Stimulated activated CD4-positive, alpha-beta T cell treated with anti-CD3 and anti-CD28 coated beads, Interleukin-1b, Interleukin-23, amount 100 ng/mL, for 1 hour (primary cell): ENCODE measurements at places on chromosomes 12 and 14.

- no peak for DNase-seq
Observed at GRCh38 chr14:101824339-101824727, 62.8 kb downstream of the PPP2R5C start.

DNA sequence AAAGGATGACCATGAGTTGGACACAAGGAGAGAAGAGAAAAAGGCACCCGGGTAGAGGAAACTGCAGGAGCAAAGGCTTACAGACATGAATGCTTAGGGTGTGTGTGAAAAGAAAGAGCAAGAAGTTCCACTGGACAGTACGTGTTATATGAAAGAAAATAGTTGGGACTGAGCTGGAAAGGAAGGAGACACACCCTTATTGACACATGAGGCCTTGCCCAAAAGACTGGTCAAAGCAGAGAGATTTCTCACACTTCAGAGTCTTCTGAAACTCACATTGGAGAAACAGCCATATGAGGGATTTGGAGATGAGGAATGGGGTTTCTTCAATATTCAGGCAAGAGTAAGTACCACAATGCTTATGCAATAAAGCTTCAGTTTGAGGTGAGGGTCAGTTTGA, 56.0 kb downstream of the TTC9 start:
- no peak for DNase-seq

DNA sequence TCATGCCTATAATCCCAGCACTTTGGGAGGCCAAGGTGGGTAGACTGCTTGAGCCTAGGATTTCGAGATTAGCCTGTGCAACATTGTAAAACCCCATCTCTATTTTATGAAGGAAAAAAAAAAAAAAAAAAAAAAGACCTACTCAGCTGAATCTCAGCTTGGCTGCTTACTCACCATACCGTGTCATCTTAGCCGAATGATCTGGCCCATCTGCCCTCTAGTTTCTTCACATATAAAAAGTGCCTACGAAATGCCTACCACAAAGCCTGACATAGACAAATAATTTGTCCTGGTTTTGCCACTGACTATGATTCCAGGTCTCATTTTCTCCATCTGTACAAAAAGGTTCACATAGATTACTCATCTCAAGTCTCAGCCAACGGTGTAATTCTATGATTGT, 10.1 kb downstream of the DIABLO start:
- no peak for DNase-seq

GRCh38 chr14:100446572-100446971, 123.4 kb downstream of the SLC25A47 start:
- DNase-seq: no peak

DNA sequence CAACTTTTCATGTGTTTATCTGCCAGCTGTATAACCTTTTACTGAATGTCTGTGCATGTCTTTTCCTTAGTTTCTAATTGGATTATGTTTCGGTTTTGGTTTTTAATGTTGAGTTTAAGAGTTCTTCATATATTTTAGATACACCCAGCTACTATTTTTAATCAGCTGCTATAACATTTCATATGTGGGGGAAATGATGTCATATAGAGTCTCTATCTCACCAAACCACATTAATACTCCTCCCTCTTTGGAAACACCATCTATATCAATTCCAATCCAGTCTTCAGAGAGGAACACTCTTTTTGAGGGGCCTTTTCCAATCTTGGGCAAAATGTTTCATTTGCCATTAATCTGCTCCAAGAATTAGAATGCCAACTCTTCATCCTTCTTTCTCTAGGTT, 28.5 kb upstream of the GCH1 start:
- no peak for DNase-seq

- no peak for DNase-seq
Observed at GRCh38 chr12:8612629-8613028, at the start of gene AICDA. Gene AICDA, minus strand, starts transcription at chr12:8612859. Its CDS starts 92 bp downstream, at chr12:8612767.

DNA sequence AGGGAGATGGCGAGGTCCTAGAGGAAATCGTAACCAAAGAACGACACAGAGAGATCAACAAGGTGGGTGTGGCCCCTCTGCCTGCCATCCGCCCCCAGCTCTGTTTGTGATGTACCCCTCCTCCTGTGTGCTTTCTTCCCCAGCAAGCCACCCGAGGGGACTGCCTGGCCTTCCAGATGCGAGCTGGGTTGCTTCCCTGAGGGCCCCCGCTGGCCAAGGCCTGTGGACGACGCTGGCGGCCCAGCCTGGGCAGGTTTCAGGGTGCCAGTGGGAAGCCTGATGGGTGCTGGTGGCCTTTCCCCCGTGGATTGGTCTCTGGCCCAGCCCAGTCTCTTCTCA, 2.0 kb downstream of the ARL6IP4 start:
- DNase-seq: no peak

DNA sequence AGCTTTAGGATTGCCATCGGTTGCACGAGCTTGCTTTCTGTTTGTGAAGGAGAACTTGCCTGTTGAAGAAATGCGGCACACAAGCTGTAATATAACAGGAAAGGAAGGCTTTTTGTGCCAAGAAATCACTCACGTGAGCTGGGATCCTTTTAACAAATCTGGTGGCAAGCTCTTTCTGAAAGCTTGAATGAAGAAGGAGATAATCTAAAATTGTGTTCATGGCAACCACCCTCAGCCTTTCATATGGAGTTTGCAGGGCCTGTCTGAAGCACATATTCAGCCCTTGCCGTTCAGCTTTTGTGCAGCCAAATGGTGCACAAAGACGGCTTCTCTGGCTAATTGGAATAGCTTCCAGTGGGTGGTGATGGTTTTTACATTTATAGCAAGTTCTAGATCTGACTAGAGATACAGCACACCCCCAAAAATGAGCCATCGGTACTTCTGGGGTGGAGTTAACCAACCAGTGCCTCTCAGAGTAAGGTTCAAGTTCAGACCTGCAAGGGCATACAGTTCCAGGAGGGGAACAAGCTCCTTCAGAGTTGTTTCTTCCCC, 107.4 kb downstream of the AEBP2 start:
- no peak for DNase-seq

GRCh38 chr12:17478908-17479673, 610.9 kb downstream of the RERGL start:
- DNase-seq: no peak

GRCh38 chr14:54098536-54098935, 141.9 kb upstream of the BMP4 start:
- DNase-seq: no peak

- no peak for DNase-seq
Observed at GRCh38 chr14:68780358-68781160, 12.3 kb downstream of the ZFP36L1 start.

GRCh38 chr14:81161088-81161487, 59.7 kb downstream of the GTF2A1 start:
- no peak for DNase-seq

- DNase-seq: no peak
Observed at GRCh38 chr14:52551696-52552062, 626 bp downstream of the TXNDC16 start.

- DNase-seq: no peak
Observed at GRCh38 chr14:58054100-58054499, 97.9 kb downstream of the ARMH4 start.

GRCh38 chr12:107311682-107312081, 218.3 kb upstream of the CRY1 start:
- no peak for DNase-seq

- no peak for DNase-seq
Observed at GRCh38 chr14:45715946-45716345, 462.9 kb upstream of the MIS18BP1 start.

DNA sequence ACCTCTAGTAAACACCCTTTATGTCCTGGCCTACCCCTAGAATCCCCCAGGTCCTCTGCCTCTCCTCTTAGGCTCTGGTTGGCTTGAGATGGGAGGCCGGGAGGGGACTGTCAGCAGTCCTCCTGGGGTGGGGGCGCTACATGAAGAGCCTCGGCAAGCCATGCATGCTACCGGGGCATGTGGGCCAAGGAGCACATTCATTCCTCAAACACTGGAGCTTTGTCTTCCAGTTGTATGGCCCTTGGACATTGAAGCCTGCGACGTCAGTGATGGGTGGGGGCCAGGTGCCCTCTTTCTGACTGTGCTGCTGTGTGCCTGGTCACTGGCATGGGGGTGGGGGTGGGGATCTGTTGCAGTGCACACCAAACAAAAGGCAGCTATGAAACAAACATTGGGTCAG, 15.8 kb upstream of the CELA1 start:
- no peak for DNase-seq

DNA sequence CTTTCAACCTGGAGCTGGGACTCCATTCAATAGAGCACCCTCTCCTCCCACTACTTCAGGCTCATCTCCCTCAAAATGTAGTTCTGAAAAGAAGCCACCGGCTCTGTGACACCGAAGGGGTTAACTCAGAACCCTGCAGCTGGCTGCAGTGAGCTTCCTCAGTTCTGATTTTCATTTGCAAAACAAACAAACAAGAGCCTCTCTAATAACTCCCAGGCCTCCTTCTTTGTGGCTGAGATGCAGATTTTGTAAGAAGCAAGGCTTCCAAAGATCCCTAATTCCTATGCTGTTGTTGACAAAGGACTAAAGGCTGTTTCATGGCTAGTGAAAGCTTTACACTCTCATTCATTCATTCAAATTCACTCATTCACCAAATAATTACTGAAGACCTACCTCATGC, 333.4 kb upstream of the TBX3 start:
- no peak for DNase-seq

GRCh38 chr12:2855546-2855945, 1.3 kb downstream of the TEX52 start:
- no peak for DNase-seq

- no peak for DNase-seq
Observed at GRCh38 chr14:59961518-59962062, 41.6 kb downstream of the LRRC9 start.

DNA sequence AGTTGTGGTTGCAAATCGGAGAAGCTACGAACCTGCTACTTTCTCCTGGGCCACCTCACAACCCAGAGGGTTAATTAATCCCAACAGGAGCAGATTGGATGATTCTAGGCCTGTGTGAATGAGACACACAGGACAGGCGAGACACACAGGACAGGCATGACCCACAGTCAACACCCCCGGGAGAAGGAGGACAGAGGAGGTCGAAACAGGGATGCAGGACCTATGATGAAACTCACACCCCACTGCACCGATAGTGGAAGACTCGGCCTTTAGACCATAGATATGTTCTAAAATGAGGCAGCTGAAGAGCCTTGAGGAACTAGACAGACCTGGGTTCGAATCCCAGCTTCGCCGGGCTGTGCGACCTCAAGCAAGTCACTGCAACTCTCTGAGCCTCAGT, 11.6 kb downstream of the TMEM119 start:
- no peak for DNase-seq
